SJSA1 (cell line): ENCODE measurements at places on chromosomes 16 and 17.

- no peak for DNase-seq
Observed at GRCh38 chr17:46043606-46044005, 44.6 kb downstream of the STH start.

GRCh38 chr16:85978291-85978775 lies 79.4 kb downstream of the IRF8 start:
- no peak for DNase-seq

- DNase-seq = no peak
Observed at GRCh38 chr16:17970816-17971331, 365.7 kb downstream of the NPIPA8 start.

- DNase-seq = no peak
Observed at GRCh38 chr16:828891-829290, 28.4 kb upstream of the GNG13 start.

DNA sequence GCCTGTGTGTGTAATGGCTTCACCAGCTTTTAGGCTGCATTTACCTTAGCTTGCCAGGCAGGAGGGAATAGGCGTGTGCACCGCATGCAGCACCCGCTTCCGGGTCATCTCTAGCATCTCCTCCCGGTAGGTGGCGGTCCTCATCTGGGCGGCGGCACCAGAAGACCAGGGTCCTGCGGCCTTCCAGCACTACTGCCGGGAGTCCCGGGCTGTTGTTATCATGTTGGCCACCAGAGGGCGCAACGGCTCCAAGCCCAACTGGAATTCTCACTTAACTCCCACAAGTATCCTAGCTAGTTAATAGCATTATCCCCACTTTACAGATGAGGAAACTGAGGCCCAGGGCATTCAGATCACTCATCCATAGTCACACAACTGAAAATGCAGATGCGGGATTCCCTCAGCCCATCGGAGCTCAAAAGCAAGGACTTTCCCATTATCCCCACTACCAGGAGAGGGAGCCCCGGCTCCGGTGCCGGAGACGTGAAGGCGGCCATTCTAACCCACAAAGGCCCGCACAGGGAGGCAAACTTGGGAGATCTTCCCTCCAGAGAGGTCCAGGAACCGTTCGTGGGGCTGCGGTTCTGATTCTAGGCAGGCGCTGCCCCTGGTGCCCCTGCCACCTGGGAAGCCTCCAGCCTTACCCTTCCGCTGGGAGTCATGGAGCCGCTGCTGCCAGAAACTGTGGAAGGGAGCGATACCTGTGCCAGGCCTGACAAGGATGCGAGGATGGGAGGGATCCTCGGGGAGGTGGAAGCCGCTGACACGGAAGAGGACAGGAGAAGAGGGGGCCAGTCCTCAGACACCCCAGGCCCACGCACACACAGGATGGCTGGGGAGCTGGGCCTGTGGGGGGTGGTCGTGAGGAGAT lies 23.9 kb downstream of the LGALS9 start:
- peak; percentile 81 for DNase-seq

GRCh38 chr16:46687486-46687885 lies 1.5 kb downstream of the VPS35 start:
- no peak for DNase-seq

DNA sequence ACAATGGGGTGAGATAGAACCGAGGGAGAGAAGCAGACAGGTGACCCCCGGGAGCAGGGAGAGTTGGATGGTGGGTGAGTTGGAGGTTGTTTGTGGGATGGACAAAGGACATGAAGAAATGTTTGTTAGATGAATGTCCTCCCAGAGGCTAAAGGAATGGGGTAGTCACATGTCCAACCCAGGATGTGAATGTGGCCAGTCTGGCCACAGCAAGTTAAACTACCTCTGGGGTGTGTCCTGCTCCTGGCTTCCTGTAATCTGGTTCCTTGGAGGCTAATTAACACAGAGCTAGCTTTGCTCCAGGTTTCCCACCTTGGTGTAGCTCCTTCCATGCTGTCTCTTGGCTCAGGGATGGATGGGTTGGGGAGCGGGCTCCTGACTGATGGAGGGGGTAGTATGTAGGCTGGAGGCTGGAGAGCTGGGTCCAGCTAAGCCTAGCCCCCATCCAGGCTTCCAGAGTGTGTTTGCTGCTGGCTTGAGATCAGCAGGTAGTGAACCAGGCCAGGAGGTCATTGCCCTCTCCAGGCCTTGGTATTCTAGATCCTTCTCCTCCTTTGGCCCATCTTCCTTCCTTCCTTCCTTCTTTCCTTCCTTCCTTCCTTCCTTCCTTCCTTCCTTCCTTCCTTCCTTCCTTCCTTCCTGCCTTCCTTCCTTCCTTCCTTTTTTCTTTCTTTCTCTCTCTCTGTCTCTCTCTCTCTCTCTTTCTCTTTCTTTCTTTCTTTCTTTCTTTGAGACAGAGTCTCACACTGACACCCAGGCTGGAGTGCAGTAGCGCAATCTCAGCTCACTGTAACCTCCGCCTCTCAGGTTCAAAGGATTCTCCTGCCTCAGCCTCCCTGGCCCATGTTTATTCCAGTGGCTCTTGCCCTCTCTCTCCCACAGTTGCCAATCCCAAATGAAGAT lies 28.0 kb upstream of the UBE2G1 start:
- no peak for DNase-seq

GRCh38 chr17:46831573-46832330 lies 13.3 kb upstream of the WNT3 start:
- no peak for DNase-seq

DNA sequence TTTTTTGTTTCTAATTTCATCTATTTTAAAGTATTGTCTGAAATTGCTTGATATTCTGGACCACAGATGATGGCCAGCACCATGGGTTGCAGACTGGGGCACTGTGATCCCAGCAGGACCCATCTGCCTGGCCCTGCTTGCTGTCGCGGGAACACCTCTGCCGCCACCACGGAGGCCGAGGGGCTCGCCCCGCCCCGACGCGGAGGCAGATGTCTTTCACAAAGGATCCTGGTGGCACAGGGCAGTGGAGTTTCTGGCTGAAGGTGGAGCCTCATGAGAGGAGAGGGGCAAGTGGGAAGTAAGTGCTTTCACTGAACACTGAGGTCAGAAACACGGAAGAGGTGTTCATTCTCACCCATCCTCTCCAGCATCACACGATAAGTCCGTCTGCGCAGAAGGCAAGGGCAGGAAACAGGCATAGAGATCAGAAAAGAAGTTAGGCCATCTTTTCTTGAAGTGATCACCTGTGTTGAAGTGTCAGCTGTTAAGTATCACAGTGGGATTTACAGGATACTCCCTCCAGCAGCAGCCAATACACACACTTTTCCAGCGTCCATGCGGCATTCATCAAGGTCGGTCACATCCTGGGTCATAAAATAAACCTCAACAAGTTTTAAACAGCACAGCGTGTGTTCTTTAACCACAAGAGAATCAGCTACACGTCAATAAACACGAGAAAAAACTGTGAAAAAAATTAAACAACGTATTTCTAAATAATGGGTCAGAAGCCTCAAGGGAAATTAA lies 194.5 kb downstream of the RPTOR start:
- no peak for DNase-seq

GRCh38 chr17:52064791-52065211 lies 93.7 kb downstream of the CA10 start:
- no peak for DNase-seq

DNA sequence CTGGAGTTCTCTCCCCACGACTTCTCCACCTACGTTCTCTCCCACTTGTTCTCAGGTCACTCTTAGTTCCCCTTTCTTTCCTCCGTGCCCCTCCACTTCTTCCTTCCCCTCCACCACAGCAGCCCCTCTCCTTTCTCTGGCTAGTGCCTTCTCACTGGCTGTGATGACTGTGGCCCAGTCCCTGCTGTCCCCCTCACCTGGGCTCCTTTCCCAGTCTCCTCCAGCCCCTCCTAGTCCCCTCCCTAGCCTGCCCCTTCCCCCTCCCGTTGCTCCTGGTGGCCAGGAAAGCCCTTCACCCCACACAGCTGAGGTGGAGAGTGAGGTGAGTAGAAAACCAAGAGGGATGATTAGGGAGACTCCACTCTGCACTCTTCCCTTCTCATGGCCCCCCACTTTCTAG lies 3.4 kb downstream of the COA3 start:
- DNase-seq = no peak

- DNase-seq = no peak
Observed at GRCh38 chr16:50684823-50685461, 3.8 kb upstream of the SNX20 start.

DNA sequence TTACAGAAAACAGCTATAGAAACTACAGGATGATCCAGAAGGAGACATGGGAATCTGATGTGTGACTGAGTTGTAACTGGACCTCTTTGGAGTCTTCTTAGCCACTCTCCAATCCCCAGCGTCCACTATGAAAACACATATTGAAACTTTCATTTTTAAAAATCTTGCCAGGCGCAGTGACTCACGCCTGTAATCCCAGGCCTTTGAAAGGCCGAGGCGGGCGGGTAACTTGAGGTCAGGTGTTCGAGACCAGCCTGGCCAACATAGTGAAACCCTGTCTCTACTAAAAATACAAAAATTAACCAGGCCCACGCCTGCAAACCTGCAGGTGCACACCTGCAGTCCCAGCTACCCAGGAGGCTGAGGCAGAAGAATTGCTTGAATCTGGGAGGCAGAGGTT lies 53.3 kb downstream of the HIC1 start:
- DNase-seq = no peak

DNA sequence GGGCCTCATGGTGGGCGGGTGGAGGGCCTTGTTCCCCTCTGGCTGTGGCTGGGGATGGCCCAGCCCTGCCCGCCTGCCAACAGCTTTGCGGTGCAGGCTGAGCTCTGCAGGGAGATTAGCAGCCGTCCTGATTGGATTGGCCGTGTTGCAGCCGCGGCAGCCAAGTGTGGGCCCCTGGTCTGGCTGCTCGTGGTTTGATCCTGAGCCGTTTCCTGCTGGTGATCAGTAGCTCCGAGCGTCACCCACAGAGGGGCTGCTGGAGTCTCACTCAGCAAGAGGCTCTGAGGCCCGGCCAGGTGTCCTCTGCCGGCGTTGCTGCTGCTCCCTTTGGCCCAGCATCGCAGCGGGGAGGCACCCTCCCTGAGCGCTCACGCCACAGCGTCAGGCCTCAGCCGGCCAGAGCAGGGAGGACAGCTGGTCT lies 32.5 kb downstream of the BAIAP2 start:
- DNase-seq = no peak

- DNase-seq = no peak
Observed at GRCh38 chr17:1002412-1002753, 5.5 kb downstream of the TIMM22 start.

DNA sequence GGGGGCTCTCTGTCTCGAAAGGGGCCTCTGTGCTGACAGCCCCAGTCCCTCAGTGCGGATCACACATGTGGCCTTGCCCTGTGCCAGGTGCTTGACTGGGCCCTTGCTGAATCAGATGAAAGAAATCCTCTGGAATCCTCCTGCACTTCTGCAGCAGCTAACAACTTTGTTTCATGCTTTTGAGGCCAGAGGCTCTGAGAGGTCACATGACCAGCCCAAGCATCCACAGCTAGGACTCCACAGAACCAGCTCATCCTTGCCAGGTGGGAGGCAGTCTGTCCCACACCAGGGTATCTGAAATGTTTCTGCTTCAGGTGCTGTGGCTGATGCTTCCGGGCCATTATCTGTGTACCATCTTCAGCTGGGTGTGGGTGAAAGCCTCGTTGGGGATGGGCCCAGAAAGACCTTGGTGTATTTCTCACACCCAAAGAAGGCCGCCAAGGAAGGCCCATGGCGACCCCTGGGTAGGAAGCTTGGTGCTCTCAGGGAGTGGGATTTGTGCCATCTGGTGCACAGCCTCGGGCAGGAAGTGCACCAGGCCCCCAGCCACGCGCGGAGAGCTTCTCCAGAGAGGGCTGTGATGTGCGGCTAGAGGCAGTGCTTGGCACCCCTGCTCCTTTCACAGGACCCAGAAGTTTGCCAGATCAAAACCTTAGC lies 143.8 kb downstream of the CLEC16A start:
- DNase-seq = no peak

GRCh38 chr17:82866590-82867191 lies 26.9 kb upstream of the ZNF750 start:
- DNase-seq = no peak

DNA sequence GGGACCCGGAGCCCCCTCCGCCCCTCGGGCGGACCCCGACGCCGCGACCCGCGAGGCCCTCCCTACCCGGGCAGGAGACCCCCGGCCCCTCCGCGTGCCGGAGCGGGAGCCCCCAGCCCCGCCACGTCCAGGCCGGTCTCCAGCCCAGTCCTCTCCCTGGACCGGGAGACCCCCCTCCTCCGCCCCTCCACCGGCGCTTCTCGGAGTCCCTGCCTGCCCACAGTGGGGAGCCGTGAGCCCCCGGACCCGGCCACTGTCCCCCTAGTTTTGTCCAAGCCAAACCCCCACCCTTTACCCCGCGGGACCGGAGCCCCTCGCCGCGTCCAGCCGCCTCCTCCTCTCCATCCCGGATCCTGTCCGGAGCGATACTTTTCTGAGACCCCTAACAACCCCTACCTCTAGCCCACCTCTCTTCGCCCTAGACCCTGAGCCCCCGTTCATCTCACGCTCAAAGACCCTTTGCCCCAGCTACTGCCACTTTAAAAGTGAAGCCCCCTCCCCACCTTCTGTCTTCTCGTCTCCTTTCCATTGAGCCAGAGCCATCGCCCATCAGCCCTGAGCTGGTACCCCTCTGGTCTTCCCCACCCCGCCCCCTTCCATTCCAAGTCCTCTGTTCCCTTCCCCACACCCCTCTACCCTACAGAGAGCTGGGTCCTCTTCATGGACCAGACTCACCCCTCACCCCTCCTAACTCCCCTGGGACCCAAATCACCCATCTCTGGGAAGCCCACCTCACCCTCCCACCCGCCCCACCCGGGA lies 1.0 kb downstream of the NECAB2 start:
- no peak for DNase-seq

GRCh38 chr17:37322826-37323561 lies 52.8 kb upstream of the C17orf78 start:
- no peak for DNase-seq

- DNase-seq = no peak
Observed at GRCh38 chr16:82542714-82543113, 84.1 kb upstream of the CDH13 start.

- no peak for DNase-seq
Observed at GRCh38 chr17:11925262-11926021, 71.8 kb downstream of the ZNF18 start.

DNA sequence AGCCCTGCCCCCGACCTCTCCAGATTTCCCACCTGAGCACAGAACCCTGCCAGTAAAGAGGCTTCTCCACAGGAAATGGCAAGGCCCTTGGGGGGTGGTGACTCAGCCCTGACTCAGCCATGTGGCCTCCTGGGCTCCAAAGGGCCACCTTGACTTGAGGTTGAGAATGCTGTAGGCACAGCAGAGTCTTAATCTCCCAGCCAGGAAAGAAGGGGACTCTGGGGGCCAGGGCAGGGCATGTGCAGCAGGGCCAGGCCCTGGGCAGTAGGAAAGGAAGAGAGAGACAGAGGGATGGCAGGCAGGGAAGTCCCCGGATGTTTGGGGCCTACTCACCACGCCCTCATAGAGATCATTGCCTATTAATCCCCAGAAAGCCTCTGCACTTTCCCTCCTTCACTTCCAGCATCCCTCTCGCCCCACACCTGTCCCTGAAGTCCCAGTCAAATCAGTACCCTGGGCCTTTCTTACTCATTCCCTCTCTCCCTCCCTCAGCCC lies 4.8 kb upstream of the ITGA3 start:
- DNase-seq = peak; percentile 98

DNA sequence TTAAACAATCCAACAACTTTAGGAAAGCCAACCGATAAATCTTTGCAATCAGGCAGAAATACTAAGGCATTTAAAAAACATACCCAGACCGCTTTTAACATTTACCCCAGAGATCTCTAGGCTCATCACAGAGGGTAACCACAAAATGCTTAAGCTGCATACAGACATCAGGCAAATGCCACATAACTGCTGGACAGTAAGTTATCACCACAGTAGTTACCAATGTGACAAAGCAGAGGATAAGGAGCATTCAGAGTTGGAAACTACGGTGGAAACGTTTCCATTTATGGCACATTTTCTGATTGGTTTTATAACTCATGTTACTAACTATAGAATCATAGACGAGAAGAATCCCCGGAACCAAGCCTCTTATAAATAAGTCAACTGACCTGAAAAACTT lies 77.5 kb downstream of the KANSL1 start:
- no peak for DNase-seq
